Fibroblast of skin of left quadriceps (primary cell): ENCODE measurements at places on chromosomes 16 and 17.

GRCh38 chr17:44584443-44584842 is 27.2 kb downstream of the FZD2 start:
- DNase-seq, result no peak

GRCh38 chr17:52306314-52306713 is 147.8 kb upstream of the CA10 start:
- DNase-seq, result no peak

GRCh38 chr17:74196541-74197317 is 6.7 kb upstream of the RPL38 start:
- no peak for DNase-seq

- DNase-seq, result no peak
Measured at GRCh38 chr17:76734080-76734840, 2.9 kb downstream of the SRSF2 start.

GRCh38 chr17:49290690-49291359 is 60.2 kb upstream of the PHOSPHO1 start:
- no peak for DNase-seq

DNA sequence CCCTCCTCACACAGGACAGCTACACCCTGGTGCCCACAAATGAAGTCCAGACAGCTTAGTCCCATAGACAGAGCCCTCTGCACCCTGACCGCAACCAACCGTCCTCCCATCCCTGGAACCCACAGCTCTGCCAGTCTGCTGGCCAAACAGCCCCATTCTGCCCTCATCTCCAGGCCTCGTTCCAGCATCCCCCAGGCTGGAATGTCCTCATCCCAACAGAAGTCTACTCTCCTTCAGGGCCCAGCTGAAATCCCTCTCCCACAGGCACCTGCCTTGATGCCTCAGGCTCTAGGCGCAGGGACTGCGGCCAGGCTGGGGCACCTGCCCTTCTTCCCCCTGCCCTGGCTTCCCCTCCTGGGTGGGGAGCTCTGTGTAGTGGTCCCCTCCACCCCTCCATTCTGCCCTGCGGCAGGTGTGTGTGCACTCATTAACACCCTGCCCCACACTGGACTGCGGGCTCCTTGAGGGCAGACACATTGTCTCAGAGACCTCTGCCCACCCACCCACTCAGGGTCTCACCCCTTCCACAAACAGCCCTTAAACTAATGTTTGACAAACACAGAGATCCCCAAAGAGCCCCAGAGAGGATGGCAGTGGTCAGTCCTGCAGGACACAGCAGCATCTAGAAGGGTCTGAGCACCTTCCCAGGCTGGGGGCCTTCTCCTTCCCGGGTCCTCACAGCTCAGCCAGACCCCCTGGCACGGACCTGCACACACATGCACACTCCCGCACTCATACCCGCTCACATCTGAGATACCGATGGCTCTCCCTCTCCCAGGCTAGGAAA is 820 bp downstream of the GRIN2C start:
- no peak for DNase-seq

- DNase-seq, result no peak
Measured at GRCh38 chr17:48296453-48296852, 133.6 kb downstream of the SKAP1 start.

DNA sequence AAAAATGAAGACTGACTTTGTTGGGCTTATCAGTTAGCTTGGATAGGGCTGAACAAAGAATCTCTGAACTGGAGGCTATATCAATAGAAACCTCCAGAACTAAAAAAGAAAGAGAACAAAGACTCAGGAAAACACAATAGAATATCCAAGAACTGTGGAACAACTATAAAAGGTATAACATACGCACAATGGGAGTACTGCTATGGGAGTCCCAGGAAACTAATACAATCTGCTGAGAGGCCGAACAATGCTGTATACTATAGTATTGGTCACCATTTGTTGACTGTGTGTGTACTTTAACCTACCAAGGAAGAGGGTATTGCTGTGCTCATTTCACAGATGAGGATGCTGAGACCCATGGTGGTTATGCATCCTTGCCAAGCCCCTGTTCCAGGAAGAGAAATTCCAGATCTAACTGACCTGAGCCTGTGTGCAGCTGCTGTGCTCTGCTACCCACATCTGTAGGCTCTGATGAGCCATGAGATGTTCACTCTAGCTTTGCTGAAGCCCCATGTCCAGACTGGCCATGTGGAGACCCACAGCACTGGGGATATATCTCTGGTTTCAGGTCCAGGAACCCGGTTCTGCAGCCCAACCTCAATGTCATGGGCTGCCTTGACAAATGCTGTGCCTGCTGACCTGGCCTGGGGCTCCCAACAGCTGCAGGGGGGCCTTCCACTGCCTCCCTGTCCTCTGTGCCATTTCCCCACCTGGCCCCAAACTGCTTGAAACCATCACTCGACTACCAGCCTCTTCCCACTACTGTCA is 254.3 kb upstream of the TNRC6C start:
- no peak for DNase-seq

GRCh38 chr16:57349212-57350031 is 9.2 kb upstream of the CCL22 start:
- DNase-seq, result no peak

GRCh38 chr16:87951552-87952538 is 611 bp downstream of the BANP start:
- DNase-seq, result no peak

GRCh38 chr16:89402962-89403361 is 87.4 kb downstream of the ANKRD11 start:
- DNase-seq, result no peak

GRCh38 chr17:63838631-63839171 is 3.8 kb downstream of the SMARCD2 start:
- peak; percentile 72 for DNase-seq

DNA sequence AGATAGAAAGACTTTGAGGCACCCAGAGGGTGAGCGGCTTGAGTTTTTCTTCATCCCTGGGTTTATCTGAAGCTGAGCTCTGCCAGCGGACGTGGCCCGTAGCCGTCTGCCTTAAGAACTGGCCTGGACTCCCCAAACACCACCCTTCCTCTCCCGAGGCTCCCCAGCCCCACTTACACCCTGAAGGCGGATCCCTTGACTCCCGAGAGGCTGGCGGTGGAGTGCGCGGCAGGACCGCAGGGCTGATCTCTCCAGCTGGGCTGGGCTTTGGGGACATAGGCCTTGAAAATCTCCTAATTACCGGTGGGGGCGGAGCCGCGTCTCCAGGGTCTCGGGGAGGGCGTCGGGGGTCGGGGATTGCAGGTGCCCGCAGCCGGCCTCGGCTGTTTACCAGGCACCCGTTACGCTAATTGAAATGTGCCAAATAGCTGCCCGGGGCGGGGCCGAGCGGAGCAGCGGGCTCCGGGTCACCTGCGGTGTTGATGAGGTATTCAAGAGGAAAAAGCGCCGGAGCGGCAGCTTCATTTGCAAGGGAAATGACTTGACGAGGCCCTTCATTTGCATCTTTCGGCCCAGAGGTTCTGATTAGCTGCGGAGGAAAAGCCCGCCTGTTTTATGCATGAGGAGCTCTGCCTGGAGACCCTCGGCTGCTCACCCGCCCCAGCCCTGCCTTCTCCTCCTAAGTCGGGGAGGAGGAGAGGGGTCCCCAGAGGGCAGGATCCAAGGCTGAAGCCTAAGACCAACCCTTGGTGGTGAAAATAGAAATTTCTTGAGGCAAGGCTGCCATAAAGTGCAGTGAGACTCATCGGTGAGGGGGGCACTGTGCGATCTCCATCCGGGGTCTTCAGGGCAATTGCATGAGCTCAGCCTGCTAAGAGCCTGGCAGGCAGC is 100.7 kb downstream of the MGAT5B start:
- no peak for DNase-seq

DNA sequence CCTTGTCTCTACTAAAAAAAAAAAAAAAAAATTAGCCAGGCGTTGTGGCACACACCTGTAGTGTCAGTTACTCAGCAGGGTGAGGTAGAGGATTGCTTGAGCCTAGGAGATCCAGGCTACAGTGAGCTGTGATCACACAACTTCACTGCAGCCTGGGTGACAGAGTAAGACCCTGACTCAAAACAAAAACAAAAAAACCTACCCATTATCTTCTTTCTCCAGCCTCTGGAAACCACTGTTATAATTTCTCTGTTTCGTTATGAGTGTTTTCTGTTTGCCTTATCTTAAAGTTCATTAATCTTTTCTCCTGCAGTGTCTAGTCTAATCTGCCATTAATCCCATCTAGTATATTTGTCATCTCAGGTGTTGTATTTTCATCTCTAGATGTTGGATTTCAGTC is 18.6 kb upstream of the CLTC start:
- no peak for DNase-seq

DNA sequence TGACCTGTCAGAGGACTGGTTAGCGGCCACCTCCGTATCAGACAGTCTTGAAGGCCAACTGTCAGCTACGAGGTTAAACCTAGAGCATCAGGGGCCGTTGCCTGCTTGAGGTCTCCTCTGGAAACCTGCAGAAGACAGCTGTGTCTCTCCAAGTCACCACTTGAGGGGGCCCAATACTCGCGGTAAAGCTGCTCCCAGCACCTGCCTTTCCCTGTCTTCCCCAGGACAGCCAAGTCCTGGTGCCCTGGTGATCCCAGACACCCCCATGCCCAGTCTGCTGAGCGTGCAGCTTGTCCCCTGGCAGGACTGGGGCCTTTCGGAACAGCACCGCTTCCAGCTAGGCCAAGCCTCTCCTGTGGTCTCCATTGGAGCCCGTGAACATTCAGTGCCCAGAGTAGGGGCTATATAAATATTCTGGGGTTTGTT is 80.1 kb downstream of the DNAH17 start:
- peak; percentile 24 for DNase-seq

- no peak for DNase-seq
Measured at GRCh38 chr17:67456103-67456502, 79.0 kb downstream of the PITPNC1 start.

GRCh38 chr16:75217389-75217851 is 1.4 kb upstream of the CTRB1 start:
- no peak for DNase-seq

- DNase-seq, result no peak
Measured at GRCh38 chr17:66966704-66967418, 2.4 kb downstream of the CACNG4 start.

DNA sequence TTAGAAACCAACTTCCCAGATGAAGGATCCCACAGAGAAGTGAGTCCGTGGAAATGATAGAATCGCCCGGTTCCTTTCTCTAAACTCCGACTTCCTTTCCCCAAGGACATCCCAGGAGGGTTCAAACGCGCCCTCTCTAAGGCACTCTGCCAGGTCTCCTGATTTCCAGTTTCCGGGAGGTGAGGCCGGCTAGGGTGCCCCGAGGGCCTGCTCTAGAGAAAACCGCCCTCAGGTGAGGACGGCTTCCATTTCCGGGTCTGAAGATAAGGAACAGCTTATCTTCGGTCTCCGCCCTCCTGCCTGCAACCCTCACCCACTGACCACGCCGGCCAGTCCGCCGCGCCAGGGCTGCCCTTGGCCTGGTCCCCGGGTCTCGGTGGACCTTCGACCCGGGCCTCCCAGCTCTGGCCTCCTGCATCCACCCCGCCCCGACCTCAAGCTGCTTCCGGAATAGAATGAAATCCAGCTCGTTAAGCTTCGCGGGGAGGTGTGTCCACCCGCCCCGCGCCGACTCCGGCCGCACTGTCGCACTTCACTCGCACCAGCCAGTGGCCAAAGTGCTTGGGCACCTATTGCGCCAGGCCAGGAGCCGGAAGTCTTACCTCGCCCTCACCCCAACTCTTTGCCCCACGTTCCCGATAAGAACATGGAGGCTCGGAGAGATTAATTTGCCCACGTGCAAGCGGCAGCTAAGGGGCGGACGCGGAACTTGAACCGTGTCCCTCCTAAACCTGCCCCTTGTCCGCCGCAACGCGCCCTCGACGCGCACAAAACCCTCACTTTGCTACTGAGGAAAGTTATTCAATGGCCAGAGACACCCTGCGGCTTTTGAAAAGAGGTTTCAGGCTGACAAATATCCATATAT is 836 bp upstream of the MMP15 start:
- DNase-seq, result no peak

DNA sequence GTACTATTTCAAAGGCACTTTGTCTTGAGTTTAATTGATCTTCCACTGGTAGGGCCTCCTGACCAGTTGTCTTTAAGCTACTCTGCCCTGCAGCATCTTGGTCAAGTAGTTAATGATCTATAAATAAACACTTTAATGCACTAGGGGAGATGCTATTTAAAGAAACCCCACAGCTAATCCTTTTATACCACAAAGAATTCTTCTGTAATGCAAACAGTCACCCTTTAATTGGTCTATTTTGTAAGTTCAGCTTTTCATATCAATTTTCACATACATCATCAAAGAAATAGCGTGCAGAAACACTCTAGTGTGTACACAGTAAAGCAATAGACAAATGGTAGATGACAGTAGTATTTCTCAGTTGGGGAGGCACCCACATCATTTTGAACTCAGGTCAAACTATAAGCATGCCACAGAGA is 70.3 kb downstream of the PMP22 start:
- peak; percentile 67 for DNase-seq

DNA sequence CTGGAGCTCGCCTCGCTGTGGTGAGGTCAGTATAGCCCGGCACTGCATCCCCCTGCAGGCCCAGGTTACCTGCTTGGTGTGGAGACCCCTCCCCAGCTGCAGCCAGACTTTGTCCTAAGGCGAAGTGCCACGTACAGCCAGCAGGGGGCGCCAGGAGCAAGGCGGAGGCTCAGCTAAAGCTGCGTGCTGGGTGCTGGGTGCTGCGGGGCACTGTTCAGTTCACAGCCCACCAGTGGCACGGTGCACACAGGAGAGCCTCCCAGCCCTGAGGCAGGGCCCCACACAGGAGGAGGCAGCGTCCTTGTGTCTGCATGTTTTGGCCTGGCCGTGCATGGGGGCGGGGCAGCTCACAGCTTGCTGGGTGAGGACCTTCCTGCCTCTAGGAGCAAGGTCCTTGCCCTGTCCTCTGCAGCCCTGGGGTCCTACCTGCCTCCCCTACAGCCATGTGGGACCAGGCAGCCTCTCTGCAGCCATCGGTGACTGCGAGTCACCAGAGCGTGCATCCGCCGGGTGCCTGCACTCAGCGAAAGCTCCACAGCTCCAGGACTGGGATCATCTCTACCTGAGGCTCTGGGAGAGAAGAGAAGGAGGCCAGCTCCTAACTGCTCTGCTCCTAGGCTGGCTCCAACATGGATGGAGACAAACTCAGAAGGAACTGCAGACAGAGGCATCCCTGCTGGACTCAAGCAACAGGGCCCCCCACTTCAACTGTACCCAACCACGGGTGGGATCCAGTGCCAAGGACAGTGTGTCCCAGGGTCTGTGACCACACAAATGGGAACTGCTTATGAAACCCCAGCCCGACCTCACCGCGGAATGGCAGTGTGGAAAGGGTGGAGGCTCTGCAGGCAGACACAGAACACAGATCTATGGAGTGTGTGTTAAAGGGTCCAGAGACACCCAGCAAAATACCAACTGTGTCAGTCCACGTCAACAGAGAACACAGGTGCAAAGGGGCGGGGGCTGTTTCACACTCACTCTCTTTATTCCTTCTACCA is 19.0 kb downstream of the SLC7A5 start:
- DNase-seq, result no peak
